ENCODE measurements at places on chromosomes 4 and X.

GRCh38 chr4:3065551-3065950, 8.8 kb downstream of the HTT-AS start:
- no peak for DNase-seq

DNA sequence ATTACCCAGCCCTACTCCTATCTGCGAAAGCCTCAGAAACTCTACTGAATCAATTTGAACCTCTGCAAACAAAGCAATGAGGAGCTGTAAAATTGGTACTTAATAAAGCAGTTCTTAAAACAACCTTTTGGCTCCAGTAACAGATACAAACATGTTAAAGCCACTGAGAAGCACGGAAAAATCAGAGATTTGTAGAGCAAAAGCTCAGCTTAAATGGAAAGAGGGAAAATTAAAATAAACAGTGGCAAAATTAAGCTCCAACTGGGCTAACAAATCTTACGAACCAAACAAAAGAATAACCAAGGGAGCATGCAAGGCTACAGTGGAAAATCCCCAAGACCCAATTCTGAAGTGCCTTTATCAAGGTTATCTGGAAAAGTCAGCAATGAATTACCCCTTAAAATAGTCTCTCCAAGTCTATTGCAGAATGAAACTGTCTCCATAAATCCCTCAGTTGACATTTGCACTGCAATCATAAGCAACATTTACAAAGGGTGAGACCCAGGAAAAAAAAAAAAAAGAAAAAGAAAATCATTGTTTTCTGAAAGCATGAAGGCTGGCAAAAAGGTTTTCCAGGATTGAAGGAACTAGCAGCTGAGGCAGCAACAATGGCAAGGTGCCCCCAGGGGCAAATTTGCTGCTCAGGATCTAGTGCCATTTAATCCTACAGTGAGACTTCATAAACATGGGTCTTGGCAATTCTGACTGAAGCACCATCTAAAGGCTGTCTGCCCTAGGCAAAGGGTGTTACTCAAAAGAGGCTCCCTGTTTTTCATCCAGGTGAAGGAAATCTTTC, 40.1 kb downstream of the USP46 start:
- no peak for DNase-seq

- no peak for DNase-seq
These were observed 78.1 kb upstream of the FSTL5 start for GRCh38 chr4:162241857-162242256.

- peak; percentile 78 for DNase-seq
These were observed 379.1 kb upstream of the SPOCK3 start for GRCh38 chr4:167613381-167613780.

DNA sequence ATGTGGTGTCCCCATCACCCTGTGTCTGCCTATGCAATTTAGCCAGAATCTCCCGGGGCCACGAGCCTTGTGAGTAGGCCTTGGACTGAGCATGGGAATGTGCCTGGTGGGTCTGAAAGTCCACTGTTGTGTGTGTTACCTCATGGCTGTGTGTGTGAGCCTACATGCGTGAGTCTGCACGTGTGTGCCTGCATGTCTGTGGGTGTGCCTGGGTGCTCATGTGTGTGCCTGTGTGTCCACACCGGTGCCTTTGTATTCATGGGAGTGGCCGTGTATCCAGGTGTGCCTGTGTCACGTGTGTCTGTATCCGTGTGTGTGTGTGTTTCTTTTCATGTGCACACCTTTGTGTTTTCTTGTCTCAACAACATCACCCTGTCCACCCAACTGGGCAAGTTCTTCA, 14.2 kb downstream of the ATP5ME start:
- no peak for DNase-seq

DNA sequence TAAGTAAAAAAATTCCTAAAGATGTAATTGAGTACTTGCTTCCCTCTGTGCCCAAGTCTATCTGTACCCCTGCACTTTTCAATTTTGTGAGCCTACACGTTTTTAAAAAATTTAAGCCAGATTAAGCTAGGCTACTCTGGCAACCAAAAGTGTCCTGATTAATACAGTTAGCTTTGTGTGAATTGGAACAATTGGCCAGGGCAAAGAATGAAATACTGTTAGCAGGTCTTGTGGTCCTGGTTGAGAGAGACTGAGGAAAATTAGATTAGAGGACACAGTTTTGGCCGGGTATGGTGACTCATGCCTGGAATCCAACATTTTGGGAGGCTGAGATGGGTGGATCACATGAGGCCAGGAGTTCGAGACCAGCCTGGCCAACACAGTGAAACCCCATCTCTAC, 293.3 kb downstream of the RAPGEF2 start:
- no peak for DNase-seq

DNA sequence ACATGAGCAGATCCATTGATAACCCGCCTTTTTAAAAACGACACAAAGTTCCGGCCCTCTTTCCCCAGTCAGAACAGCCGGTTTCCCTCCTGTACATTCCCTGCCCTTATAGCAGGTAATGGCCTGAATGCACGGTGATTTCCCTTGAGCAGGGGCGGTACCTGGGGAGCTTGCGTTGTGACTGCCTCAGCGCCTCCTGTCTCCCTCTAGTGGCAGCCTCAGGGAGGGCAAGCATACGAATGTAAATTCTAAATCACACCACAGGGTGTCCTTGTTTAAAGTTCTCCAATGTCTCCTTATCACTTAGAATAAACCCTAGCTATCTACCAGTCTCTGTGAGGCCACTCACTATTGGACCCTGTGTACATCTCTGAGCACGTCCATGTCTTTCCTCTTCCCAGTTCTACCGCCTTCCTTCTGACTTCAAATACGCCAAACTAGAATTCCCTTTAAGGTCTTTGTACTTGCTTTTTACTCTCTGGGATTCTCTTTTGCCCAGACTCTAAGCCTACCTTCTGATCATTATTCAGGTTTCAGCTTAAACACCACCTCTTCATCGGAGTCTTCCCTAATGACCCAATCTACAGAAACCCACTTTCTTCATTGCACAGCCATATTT, 18.4 kb upstream of the LDB2 start:
- no peak for DNase-seq

GRCh38 chr4:78437608-78438088, 113.9 kb upstream of the ANXA3 start:
- DNase-seq, result no peak

GRCh38 chr4:12144051-12144450, 715.4 kb upstream of the HS3ST1 start:
- DNase-seq, result no peak

DNA sequence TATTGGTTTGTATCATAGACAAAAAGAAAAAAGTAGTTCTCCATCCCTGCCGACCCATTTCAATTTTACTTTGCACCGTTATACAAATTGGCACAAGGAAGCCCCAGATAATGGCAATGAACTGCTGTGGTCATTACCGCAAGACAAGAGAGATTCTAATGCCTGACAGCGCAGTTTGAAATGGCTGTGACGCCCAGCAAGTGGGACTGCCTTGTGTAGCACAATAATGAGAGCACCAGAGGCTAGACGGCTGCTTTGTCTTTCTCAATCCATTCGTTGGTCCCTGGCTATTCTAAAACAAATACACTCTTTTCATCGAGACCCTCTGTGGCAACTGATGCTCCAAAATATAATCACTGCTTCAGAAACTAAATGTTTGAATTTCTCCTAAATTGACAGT, 192.4 kb upstream of the NEIL3 start:
- DNase-seq, result no peak

- peak; percentile 53 for DNase-seq
These were observed 82.4 kb downstream of the MTNR1A start for GRCh38 chr4:186472948-186473347.

- DNase-seq, result no peak
These were observed 281.8 kb upstream of the UGT8 start for GRCh38 chr4:114316789-114317188.

- DNase-seq, result no peak
These were observed 86.1 kb downstream of the USP46 start for GRCh38 chr4:52572936-52573485.

DNA sequence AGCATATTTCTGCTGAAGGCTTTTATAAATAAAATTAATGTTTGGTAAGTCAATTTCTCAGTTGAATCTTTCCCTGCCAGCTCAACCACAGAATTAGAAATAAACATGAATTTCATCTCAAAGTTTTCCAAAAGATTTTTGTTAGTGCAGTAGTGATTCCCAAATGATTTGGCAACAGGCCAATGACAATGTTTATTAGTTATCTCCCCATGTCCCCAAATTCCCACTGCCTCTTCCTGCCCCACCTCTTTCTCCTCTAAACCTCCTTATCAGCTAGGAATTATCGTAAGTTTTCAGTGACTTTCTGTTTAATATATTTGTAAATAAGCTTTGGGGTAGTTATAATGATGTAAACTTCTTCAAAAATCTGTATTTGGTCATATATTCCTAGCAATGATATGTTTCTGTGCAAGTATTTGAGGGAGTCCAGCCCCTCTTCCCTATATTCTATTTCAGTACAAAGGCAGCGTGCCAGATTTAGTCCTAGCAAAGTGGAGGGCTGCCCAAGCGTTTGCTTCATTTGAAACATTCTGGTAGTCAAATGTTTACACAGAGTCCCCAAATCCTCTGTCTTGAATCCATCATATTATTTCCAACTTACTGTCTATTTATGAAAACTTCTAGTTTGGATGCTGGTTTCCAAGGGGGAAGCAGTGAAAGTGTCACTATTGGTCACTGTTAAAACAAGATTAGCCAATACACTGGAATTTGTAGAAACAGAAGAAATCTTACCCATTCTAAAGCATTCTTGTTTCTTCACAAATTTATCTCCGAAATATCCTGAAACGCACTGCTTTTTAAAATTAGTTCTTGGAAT, 33.7 kb upstream of the ANKRD50 start:
- DNase-seq, result no peak

- DNase-seq, result no peak
These were observed 573.6 kb downstream of the PPP4R3C start for GRCh38 chrX:26889574-26889973.

DNA sequence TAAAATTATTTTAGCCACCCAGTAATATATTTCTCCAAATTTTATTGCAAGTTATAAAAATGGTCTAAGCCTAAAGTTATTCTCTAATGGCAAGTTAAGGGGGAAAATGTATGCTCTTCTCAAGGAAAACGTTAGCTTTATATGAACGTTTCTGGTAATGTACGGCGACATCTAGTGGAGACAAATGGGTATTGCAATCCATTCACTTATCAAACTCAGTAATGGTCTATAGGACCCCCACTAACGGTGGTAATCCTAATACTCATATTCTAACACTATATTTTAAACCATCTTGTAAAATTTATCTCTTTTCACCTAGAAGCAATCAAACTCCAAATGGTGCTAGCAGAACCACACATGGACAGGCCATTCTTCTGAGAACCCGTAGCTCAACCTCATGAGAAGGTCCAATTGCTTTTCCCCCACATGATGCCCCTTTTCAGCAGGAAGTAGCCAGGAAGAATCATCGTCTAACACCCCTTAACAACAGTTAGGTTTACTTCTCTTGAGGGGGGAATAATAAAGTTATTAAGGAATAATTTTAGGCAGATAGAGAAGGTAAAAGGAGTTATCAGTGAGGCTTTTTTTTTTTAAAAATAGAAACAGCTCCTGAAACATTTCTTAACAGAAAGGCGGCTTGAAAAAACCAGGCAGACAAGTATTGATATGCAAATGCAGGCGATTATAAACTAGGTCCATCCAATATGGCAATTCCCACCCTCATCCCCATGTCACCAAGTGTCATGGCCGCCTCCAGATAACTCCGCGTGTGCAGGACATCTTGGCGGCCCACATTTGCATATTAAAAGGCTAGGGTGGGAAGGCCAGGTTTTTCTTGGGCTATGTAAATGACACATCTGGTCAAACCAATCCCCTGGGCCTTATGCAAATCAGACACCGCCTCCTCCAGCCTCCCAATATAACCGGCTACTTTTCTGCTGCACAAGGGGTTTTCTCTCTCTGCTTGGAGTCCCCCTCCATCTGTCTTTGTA, 35.0 kb downstream of the NUDT11 start:
- DNase-seq, result peak; percentile 15

DNA sequence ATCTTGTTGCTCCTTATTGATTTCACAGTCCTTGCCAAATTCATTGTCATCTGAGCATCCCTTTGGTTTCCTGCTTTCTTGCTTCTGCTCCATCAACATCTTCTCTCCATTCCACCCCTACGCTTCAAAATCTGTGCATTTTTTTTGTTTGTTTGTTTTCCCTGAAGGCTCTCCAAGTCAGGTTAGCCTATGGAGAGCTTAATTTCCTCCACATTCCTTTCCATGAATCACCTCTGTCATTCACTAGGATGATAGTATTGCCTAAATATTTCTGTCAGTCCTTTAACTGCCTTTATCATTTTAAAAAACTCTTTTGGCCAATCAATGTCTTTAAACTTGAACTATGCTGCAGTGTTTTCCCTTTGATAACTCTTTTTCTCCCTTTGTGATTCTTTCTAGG, 67.7 kb downstream of the PPARGC1A start:
- no peak for DNase-seq

DNA sequence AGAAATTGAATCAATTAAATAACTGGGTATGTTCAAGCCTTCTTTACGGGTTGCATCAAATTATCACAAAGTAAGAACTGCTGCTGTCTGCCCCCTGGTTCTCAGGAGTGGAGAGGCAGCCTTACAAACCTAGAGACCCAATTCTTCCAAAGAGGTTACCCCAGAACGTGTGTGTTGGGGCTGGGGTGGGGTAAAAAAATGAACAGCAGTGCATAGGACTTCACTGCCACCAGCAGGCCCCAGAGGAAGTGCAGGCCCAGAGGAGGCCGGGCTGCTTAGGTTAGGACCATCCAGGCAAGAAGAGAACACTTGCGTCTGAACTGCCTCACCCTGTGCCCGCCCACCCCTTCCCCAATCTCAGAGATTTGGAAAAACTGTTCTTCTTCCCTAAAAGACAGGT, 1.5 kb upstream of the NWD2 start:
- DNase-seq, result no peak

DNA sequence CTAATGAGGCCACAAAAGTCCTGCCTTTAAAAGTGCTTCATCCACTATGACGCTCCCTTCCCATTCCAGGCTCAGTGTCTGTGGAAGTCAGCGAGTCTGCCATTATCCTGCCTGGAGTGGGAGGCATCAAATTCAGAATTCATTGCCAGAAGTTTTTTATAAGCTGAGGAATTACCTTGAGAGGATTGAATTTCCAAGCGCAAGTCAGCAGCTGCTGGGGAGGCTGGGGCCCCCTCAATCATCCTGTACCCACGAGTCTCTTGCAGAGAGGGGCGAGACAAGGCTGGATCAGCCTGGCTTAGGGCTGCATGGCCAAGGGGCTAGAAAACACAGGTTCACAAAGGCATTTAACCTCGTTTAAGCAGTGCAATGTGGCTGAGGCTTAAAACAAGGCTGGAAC, 170.5 kb upstream of the NOCT start:
- no peak for DNase-seq

- no peak for DNase-seq
These were observed 76.4 kb upstream of the HELT start for GRCh38 chr4:184941671-184942418.
